ENCODE measurements at places on chromosomes 1 and 21.
A peak's percentile ranks its signal among the peaks of the same experiment; 100 is the strongest.

GRCh38 chr1:43481491-43481890, 27.8 kb upstream of the HYI start:
- DNase-seq, result no peak

DNA sequence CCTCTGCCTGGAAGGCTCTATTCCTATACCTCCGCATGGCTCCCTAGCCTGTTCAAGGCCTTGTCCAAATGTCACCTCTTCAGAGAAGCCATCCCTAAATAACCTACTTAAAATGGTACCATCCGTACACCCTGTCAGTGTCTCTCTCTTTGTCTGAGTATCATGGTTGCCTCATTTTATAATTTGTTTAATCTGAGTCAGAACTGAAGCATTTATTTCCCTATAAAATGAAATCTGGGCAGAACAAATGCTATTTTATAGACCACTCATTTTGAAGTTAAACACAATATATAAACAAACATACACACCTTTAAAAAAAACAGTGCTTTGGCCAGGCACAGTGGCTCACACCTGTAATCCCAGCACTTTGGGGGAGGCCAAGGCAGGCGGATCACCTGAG, 30.2 kb downstream of the RERE start:
- no peak for DNase-seq

- DNase-seq, result peak; percentile 43
Observed at GRCh38 chr21:33403786-33404585, 773 bp downstream of the IFNGR2 start.

GRCh38 chr1:78145105-78145580, 99.4 kb downstream of the GIPC2 start:
- DNase-seq, result peak; percentile 32

DNA sequence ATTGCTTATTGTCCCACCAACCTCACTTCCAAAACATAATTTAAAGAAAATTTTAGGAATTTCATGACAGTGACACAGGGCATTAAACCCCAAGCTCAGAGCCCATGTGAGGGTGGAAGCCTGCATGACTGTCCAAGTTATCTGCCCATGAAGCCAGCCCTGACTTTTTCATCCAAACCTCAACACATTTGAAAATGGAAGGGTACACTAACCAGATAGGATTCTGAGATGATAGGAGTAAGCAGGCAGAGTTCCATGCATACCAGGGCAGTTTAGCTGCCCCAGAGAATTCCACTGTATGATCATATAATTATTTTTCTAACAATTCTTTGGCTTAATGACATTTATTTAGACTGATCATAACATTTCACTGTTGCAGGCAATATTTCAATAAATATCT, 986.0 kb downstream of the TTLL7 start:
- no peak for DNase-seq

DNA sequence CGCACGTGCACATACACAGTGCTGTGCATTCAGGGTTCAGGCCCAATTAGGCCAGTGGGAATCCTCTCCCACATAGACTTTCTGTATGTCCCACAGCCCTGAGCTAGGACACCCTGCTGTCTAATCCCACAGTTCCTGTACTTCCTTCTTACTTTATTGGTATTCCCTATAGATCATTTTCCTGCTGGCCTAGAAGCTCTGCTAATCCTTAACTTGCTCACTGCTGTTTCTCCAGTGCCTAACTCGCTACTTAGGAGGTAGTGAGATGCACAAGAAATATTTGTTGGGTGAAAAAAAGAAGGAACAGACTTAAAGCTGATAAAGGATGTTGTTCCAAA, 34.1 kb upstream of the FHAD1 start:
- DNase-seq, result no peak

DNA sequence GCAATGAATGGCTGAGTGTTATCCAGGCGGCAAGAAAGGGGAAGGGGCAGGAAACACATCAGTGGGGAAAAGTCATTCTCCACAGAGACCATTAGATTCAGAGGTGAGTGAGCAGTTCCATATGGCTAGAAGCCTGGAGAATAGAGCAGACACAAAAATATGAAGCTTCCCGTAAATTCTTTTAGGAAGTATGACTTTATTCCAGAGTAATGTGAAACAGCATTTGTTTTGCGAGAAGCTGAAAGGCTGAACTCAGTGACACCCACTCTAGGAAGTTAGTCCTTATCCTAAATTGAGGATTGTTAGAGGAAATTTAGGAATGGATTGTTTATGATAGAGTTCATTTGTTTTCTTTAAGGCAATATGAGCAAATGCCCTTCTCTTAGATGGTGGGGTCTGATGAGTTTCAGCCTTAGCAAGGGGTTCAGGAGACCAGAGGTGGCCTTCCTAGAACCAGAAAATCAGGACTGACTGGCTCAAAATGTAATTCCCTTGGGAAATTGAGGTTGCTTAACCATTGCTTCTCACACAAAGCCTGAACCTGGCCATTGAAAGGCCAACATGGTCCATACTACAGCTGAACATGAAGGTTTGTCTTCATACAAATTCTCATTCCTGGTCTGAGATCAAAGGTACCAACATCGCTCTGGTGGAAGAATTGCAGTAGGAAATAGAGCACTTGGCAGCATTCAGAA, 167.5 kb downstream of the TPR start:
- DNase-seq, result no peak

GRCh38 chr1:6322161-6322560, 61.3 kb upstream of the GPR153 start:
- no peak for DNase-seq

DNA sequence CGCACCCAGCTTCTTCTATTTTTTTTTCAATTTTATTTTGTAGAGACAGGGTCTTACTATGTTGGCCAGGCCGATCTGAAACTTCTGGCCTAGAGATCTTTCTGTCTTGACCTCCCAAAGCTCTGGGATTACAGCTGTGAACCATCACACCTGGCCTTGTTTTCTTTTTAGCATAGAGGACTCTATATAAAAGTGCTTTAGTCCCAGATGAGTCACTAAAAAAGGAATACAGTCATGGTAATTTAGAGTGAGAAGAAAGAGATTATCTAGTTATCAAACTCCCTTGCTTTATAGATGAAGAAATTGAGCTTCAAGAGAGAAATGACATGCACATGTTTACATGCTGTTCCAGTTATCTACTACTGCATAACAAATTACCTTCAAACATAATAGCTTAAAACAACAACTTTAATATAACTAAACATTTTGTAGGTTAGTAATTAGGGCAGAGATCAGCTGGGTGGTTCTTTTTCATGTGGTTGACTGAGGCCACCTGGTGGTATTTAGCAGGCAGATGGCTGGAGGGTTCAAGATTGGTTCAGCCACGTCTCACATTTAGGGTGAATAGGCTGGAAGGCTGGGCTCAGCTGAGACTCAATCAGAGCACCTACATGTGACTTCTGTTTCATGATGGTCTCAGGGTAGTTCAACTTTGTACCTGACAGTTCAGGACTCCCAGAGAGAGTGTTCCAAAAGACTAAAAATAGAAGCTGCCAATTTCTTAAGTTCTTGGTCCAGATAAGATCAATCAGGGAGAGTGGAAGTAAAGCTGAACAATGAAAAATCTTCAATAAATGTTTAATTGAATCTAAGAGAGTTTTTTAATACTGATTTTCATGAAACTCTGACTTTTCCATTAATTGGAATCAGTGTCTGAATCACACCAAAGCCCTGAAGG, 16.9 kb upstream of the MTF2 start:
- DNase-seq, result peak; percentile 49

GRCh38 chr1:230119340-230119739, 52.3 kb downstream of the GALNT2 start:
- DNase-seq, result no peak

- DNase-seq, result no peak
Observed at GRCh38 chr1:2606881-2607621, 20.5 kb downstream of the PRXL2B start.

DNA sequence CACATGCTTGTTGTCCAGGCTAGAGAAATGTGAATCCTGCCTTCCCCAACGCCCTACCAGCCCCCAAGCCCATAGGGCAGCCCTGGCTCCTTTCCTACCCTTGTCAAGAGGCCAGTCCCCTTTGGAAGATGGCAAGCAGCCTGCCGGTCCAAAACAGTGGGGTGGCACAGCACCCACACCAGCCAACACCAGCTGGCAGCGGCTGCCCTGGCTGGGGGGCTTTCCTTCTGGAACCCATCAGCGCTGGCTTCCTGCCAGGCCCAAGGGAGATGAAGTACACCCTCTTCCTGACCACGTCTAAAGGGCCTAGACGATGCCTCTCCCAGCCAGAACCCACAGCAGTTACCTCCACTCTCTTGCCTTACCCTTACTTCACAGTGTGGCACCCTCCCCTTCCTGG, 24.2 kb downstream of the KCNN3 start:
- no peak for DNase-seq

DNA sequence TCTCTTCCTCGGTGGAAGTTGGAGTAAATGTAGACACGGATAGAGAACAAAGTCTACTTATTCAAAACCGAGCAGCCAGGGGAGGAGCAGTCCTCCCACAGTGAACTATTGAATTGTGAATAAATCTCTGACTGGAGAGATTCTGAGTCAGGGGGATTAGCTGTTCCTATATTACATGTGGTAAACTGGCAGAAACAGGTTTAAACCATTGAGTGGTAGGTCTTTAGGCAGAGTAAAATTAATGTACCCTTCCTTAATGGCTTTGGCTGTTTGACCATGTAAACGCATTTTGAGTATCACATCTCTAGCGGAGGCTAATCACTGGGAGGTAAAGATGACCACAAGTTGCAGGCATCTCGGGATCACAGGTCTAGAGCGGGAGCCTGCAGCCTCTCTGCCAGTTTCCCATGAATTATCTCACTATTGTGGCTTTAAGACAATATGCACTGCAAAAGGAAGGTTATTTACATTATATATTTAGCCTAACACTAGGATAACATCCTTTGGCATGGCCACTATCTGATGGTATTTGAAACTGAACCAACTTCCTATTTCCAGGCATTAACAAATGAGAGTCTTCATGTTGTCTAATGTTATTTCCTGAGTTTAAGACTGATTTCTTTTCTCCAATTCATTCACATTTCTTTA, 7.9 kb upstream of the DISC1 start:
- no peak for DNase-seq

DNA sequence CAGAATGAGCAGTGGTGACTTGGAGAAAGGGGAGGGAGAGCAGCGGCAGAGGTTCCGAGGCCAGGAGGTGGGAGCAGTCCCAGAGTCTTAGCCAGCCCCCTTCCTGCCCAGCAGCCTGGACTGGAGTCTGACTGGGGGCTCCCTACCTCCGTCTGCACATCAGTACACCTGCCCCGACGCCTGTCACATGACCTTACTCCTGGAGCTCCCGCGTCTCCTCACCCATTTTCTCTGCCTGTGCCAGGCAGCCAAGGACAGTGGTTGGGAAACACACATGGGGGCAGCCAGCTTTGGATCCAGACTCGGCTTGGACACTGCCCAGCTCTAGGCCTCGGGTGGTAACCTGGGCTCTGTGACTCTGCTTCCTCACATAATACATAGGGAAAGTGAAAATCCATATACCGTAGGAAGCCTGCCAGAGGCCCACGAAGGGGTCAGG, 16.9 kb downstream of the ACTRT2 start:
- no peak for DNase-seq

- DNase-seq, result no peak
Observed at GRCh38 chr1:10943991-10944730, 68.3 kb upstream of the TARDBP start.

DNA sequence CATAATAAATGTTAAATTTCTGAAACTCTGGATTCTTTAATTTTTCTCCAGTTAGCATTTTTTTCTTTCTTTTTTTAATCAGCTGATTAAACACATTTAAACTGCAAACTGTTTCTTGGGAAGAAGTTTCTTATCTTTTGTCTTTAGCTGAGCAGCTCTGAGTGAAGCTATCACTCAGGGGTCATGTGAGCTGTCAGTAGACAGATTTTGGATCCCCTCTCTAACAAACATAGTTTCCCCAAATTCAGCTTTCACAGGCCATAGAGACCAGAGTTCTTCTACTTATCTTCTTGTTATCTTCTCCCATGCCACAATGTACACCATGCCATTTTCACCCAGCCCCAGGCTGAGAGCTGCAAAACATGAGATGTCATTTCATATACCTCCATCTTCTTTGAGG, 148.9 kb downstream of the CDC42BPA start:
- no peak for DNase-seq

- DNase-seq, result no peak
Observed at GRCh38 chr1:65431111-65431705, 10.7 kb downstream of the LEPR start.

DNA sequence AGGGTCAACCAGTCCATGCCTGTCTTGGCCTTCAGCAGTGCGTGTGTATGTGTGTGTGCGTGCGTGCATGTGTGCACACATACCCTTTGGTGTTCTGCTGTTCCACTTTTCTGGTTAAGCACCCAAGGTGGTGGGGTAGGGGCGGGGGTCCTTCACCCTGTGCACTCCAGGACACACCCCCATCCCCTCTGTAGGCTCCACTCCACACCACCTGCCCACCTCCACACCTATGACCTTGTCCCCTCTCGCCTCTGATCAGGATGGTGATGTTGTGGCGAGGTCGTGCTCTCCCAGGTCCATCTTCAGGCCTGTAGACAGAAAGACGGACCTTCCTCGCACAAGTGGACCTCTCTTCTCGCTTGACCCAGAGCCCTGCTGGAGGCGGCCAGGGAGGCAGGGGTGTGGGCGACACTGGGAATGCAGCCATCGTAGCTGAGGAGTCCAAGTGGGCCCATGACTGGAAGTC, 44.6 kb downstream of the WDR4 start:
- no peak for DNase-seq

GRCh38 chr1:52264530-52265115, 101.4 kb downstream of the CC2D1B start:
- no peak for DNase-seq

DNA sequence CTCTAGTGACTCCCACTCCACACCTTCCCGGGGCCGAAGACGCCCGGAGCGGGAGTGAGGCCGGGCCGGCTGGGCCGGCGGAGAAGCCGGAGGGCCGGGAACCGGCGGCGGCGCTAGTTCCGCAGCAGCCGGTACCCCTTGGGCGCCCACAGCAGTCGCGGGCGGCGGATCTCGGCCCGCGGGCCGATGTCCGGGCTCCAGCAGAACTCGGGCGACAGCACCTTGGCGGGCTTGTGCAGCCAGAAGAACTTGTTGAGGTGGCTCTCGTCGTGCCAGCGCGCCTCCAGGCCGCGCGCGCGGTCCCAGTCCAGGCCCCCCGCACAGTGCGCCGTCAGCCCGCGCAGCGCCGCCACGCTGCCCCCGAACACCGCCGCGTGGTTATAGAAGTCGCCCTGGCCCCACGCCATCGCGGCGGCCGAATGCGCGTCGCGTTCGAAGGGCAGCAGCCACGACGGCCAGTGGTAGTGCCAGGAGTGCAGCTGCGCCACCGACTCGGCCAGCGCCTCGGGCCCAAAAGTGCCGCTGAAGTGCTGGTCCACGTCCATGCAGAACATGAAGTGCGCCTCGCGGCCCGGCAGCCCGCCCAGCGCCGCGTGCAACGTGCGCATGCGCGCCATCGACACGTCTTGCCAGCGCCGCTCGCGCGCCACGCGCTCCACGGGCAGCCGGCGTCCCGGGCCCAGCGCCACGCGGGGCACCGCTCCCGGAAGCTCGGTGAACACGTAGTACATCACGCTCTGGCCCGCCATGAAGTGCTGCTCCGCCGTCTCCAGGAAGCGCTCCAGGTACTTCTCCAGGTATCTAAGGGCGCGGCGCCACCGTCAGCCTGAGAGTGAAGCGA, 14.0 kb downstream of the A3GALT2 start:
- no peak for DNase-seq

Measured in naive thymus-derived CD4-positive, alpha-beta T cell (primary cell).